NCI-H2029 (cell line): ENCODE measurements at places on chromosomes 11 and 22.

DNA sequence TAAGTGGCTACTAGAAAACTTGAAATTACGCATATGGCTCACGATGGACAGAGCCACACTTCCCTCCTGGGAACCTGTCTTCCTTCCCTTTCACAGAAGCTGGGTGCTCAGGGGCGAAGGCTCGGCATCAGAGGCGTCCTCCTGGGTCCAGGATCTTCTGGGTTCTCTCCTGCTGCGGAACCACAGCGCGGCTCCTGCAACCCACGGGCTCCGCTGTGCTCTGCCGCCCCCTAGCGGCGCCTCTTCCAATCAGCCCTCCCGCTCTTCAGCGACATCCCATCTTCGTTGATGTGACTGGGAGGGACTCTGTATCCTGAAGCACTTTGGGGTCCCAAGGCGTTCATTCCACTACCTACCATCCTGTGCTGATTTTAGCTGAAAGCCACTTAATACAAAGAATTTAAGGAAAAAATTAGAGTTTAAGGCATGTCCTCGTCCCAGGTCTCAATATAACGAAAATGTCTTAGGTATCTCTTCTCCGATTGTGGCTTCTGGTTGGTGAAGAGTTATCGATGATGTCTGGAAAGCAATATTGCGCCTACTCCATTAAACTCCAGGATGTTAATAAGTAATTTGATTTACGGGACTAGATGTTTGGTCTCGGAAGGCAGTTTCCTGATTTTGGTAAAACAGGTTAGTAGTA lies 14.8 kb upstream of the RPS3 start:
- peak; percentile 74 for DNase-seq

DNA sequence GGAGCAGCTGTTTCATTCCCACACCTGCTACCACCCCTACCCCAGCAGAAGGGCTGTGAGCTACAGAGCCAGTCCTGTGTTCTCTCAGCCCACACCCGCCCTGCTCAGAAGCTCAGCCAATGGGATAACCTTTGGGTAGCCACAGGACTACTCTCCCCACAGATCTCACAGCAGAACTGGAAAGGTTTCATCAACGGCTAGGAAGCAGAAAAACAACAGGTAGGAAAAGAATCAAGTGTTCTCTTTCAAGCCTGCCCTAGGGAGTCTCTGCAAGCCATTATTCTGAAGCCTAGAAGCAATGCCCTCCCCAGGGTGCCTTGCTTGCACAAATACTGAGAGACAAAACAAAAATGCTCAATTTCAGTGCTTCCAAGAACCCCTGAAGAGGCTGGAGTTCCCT lies 77.2 kb downstream of the TMPRSS5 start:
- no peak for DNase-seq

DNA sequence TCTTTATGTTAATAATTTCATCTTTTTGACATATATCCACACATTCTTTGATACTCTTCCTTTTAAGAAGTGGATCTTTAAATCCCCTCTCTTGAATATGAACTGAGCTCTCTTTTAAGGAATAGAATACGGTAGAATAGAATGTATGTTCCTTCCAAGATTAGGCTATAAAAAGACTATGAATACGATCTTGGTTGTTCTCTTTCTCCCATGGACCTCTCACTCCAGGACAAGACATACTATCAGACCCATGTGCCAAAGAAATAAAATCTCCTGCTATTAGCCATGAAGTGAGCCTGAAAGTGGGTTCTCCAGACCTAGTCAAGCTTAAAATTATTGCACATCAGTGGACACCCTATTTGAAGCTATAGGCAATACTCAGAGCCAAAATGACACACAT lies 392.2 kb upstream of the ANO3 start:
- DNase-seq: no peak

- no peak for DNase-seq
Observed at GRCh38 chr11:59562292-59562691, 51.0 kb downstream of the OR4D9 start.

DNA sequence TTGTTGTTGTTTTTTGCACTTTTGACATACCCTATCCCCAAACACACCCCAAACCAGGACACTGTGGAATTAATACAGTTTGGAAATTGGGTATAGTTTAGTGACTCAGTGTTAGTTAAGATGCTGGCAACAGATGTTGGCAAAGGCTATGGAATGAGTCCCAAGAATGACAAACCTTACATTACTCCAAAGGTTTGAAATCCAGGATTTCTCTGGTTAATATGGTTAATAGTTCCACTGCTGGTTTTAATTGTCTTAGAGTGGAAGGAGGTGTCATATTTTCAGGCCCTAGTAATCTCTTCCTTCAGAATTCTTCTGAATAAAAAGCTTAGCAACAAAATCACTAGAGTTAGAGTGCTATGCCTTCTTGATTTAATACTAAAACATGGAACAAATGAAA lies 775 bp downstream of the LPXN start:
- no peak for DNase-seq

GRCh38 chr22:44838316-44839016 lies 86.1 kb downstream of the ARHGAP8 start:
- DNase-seq: no peak

GRCh38 chr11:116454020-116454645 lies 318.7 kb downstream of the BUD13 start:
- peak; percentile 58 for DNase-seq

DNA sequence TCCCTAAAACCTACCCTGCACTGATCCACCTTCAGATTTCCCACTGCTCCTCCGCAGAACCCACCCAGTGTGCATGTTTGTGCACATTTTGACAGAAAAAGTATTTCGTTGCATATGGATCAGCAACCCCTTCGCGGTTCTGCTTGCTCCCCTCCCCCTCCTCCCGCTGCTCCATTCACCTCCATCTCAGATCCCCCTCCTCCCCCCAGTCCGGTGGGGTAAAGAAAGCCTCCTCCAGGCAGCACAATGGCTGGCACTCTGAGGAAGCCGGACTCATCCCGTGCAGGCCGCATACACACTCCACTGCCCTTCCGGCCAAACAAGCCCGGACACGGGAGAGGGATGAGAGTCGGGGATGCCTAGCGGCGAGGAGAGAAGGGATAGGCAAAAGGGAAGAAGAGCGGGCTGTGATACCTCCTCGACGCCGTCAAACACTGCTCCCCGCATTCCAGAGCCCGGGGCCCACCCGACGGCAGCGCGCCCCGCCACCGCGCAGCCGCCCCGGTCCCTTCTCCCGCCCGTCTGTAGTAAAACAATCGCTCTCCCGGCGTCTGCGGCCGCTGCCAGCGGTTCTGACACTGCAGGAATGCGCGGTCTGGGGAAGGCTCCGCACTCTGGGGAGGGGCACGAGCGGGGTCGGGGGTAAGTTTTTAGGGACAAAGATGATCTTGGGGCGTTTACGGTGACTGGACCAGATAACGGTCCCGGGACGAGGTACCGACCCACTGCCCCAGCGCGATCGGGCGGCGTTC lies 915 bp downstream of the FEZ1 start:
- no peak for DNase-seq
